Left ventricle myocardium superior (tissue), 1 donor: ENCODE measurements at places on chromosomes 2 and 18. TPM values are rescaled to one million over a fixed set of nuclear protein-coding genes. Genes with fewer than 3 reads are reported as not detected.

DNA sequence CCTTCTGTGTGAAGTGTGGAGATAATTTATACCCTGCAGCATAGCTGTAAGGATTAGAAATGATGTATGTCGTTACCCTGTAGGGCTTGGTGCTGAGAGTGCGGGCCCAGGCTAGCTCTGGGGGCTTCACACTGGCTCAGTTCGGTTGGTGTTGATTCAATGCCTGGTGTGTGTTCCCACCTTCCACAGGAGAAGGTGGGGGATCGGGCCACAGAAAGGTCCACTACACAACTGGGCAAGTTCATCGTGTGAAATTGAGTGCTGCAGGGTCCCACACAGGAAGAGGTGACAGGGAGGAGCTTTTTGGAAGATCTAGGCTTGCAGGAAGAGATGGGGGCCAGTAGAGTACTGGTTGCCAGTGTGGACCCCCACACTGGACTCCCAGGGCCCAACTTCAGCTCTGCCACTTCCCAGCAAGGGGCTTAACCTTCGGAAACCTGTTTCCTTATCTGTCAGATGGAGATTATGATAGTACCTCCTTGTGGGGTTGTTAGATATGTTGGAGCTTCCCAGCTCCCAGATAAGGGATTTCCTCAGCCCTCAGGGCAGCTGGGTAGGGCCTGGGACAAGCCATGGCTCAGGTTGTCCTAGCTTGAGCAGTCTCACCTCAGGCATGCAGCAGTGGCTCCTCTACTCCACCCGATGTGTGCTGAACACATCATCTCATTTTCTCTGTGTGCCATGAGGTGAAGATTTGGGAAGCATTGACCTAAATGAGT is 71.5 kb downstream of the TMEM247 start:
- DNase-seq: no peak

- no peak for DNase-seq
These were observed 279.2 kb downstream of the ALPK2 start for GRCh38 chr18:58349650-58350049.

DNA sequence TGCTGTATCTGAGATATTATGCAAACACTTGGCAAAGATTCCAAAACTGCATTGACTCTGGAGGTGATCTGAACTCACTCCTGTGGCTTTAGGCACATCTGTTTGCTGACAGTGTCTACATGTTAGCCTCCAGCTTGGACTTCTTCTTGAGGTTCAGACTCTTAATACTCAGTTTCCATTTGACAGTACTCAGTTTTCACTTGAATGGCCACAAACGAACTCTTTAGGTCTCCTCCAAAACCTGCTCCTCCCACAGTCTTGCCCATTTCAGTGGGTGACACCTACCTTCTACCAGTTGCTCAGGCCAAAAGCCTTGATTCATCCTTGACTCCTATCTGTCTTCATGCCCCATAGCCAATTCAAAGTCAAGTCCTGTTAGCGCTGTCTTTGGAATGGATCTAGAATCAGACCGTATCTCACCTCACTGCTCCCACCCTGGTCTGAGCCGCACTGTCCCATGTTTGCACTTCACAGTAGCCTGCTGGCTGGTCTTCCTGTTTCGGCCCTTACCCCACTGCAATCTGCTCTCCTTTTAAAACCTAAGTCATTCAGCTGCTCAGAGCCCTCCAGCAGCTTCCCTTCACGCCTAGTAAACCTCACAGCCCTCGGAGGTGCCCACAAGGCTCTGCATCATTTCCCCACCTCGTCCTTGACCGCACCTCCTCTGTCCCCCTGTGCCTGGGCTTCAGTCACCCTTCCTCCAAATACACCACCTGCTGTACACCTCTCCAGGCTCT is 10.5 kb downstream of the ATG16L1 start:
- no peak for DNase-seq

DNA sequence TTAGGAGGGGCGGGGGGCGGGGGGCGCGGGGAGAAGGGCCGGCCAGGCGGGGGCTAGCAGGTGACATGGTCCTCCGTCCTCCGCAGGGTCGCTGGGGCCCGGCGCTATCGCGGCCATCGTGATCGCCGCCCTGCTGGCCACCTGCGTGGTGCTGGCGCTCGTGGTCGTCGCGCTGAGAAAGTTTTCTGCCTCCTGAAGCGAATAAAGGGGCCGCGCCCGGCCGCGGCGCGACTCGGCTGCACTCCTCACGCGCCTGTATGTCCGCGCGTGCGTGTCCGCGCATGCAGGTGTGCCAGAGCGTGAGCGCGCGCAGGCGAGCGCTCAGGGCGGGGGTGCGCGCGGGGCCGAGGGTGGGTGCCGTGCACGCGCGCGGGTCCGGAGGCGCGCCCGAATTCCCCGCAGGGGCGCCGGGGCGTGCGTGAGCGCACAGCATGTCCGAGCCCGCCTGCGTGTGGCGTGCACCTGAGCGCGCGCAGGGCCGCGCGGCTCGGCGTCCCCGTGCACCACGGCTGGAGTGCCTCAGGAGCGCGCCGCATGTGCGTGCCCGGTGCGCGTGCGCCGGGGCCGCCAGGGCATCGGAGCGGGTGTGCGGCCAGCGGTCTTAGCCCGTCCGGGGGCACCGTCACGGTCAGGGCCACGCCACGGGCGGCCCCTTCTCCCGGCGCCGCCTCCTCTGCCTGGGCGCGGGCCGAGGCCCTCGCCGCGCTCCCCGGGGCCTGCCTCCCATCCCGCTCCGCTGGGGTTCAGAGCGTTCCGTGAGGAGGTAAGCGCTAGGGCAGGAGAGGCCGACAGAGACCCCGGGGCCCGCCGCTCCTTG is 6.3 kb downstream of the SNORC start:
- DNase-seq: no peak

- DNase-seq: no peak
These were observed 5.2 kb upstream of the SKA1 start for GRCh38 chr18:50369672-50370071.

DNA sequence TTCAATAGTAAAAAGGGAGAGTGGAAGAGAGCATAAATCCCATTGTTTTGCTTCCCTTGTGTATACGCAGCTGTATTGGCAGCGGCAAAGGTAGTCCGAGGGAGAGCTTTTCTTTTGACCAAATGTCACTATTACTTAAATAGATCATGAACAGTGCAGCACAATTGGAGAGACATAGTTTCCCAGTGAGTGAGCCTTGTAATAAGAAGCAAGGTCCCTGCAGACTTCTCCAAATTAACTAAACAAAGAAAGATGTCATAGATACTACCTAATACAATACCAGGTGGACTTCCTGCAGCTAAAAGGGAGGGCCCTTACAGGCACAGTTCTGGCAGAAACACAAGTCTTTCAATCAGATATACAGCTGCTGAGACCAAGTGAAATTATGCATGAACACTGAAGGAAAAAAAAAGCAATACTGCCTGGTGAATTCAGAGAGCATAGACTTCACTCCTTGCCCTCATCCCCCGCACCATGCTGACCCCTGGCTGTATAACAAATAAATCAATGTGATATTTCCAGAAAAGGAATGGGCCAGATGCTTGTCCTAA is 404.7 kb upstream of the CDH2 start:
- DNase-seq: no peak

DNA sequence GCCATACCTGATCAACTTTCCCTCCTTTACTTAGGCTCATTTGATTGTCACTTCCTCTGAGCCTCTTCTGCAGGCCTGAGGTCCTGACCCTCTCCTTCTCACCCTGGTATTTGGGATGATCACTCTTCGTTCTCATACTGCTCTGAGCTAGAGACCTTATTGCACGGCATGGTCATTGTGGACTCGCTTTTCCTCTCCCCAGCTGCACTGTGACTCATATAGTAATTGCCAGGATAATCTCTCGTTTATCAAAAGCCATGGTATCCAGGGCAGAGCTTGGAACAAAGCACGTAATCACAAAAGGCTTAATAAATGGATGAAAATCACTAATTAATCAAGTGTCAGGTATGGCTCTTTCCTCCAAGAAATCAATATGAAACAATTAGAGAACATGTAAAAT is 40.9 kb upstream of the TRIB2 start:
- no peak for DNase-seq

DNA sequence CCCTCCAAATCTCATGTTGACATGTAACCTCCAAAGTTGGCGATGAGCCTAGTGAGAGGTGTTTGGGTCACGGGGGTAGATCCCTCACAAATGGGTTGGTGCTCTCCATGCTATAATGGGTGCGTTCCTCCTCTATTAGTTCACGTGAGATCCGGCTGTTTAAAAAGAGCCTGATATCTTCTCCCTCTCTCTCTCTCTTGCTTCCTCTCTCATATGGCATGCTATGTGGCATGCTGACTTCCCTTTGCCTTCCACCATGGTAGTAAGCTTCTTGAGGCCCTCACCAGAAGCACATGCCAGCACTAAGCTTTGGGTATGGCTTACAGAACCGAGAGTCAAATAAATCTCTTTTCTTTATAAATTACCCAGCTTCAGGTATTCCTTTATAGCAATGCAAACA is 39.2 kb downstream of the C2orf76 start:
- no peak for DNase-seq

GRCh38 chr2:109467701-109468100 is 146.1 kb downstream of the SEPTIN10 start:
- DNase-seq: no peak

DNA sequence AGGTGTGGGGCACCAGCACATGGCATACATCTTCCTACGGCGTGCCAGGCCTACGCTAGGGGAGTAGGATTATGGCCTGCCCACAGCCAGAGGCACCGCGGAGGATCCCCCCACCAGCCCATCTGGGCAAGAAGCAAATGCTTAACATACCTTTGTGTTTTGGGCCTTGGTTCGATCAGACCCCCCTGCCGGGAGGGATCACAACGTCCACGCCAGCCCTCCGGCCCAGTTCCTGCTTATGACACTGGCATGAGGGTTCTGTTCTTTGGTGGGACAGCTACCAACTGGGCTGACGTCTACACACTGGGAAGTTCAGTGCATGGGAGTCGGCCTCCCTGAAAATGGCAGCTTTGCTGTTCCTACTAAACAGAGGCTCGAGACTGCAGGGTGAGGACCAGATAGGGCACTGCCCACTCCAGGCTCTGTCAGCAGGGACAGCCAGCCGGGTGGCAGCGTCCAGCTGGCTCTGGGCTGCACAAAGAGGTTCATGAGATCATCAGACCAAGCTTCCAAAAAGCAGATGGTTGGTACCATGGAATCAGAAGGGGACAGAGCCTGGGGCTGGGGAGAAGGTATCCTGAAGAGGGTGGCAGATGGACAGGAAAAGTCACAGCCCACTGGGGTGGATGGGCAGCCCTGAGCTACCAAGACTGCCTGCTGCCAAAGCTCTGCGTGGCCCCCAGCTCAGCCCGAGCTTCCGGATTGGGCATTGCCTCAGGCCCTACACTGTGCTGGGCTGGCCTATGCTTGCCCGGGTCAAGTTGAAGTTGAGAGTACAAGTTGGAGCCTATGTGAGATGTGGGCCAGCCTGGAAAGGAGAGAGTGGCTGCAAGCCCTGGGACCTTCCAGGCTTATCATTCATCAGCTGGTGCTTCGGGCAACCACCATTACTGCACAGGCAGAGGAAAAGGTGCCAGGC is 61.7 kb upstream of the TEX51 start:
- no peak for DNase-seq

DNA sequence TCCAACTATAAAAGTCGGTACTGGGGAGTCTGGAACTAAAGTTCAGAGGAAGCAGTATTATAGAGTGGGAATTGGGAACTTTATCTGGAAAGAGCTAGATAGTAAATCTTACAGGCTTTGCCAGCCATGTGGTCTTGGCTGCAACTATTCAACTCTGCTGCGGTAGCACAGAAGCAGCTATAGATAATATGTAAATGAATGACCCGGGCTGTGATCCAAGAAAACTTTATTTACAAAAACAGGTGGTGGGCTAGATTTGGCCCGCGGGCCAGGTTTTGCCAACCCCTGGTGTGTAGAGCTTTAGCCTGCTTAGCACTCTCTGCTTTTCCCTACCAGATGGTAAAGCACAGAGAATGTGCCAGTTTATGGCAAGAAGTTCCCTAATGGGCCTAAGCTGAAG is 70.8 kb downstream of the TNP1 start:
- DNase-seq: no peak

DNA sequence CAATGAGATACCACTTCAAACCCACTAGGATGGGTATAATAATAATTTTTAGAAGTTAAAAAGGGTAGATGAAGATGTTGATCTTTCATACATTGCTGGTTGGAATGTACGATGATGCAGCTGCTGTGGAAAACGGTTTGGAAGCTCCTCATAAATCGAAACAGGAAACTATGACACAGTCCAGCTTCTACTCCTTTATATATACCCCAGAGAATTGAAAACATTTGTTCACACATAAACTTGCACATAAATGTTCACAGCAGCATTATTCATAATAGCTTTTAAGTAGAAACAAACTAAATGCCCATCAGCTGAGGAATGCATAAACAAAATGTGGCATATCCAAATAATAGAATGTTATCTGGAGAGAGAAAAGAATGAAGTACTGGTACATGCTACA is 95.0 kb downstream of the STRADB start:
- no peak for DNase-seq

DNA sequence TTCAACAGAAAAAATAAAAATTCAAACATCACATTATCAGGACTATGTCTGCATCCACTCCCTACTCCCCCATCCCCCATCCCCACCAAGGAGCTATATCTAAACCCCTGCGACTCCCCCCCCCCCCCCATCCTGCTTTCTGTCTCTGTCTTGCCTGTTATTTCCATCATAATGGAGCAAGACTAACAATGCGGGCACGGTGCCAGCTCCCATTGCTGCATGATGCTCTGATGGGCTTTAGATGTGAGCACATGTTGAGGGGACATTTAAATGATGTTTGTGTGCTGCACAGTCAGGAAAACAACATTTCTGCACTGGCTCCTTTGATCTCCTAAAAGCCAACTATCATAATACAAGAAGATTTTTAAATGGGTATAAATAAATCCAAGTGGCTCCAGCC is 644.2 kb upstream of the SETBP1 start:
- peak; percentile 54 for DNase-seq

DNA sequence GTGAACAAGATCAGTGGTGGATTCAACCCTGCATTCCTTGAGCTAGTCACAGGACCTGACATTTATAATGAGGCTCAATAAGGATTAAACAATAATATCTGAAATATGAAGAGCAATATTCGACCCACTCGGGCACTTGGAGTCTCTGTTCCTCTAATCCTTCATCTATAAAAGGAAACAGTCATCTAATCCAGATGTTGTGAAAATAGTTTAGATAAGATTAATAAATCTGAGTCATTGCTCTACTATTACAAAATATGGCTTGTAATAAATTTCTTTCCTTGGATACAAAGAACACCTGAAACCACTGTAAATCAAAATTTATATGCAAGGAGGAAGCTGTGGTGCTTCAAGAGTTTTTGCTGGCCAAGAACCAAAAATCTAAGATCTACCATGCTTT is 846.9 kb upstream of the ACVR2A start:
- no peak for DNase-seq

- no peak for DNase-seq
These were observed 239.2 kb downstream of the CMPK2 start for GRCh38 chr2:6626401-6627012.

GRCh38 chr2:159562248-159562647 is 54.1 kb downstream of the BAZ2B start:
- DNase-seq: no peak

The RNMT gene
- total RNA-seq: 20.0 TPM

The ANTXR1 gene
- 28.9 TPM for total RNA-seq

The PROM2 gene
- total RNA-seq: 0.35 TPM

The MAP2 gene
- 3.4 TPM for total RNA-seq
